Chondrocyte (in vitro differentiated cells): ENCODE measurements at places on chromosomes 2 and 18.
A peak's percentile ranks its signal among the peaks of the same experiment; 100 is the strongest.

DNA sequence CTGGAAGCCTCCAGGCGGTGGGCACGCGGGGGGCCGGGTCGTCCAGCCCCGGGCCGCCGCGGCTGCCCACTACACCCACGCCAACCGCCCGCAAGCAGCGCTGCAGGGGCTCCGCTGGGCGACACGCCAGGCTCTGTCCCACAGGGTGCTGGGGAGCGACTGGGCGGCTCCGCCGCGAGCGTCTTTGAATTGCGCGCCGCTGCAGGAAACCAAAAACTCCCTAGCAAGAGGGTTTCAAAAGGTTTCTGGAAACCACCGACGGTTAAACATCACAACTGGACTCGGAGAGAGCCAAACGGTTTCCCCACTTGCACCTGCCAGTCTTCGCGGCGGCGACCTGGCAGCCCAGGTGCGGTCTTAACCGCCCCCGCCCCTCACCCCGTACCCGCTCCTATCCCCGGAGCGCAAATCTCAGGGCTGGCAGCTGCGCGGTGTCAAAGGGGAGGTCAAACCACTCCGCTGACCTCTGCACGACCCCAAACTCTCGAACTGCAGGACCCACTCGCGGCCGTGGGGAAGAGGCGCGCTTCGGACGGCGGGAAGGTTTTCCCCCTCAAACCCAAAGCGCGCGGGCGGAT lies 1.0 kb downstream of the CXCR4 start:
- DNase-seq, result no peak

- DNase-seq, result no peak
Observed at GRCh38 chr18:47120428-47120827, 29.9 kb downstream of the HDHD2 start.

GRCh38 chr2:101861382-101861781 lies 130.4 kb upstream of the IL1R2 start:
- no peak for DNase-seq

- DNase-seq, result no peak
Observed at GRCh38 chr2:231640641-231641111, 48.0 kb downstream of the TEX44 start.

DNA sequence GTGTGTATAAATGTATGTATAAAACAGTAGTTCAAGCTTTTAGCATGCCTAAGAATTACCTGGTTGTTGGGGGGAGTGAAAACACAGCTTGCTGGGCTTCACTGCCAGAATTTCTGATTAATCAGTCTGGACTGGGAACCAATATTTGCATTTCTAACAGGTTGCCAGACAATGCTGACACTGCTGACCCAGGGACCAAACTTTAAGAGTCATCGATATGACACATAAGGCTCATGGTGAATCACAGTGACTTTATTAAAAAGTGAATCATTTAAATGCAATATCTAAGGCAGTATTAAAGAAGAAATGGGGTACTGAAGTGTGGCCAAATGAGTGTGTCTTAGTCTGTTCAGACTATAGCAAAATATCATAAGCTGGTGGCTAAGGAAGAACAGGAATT lies 195.9 kb upstream of the DTNA start:
- DNase-seq, result no peak

DNA sequence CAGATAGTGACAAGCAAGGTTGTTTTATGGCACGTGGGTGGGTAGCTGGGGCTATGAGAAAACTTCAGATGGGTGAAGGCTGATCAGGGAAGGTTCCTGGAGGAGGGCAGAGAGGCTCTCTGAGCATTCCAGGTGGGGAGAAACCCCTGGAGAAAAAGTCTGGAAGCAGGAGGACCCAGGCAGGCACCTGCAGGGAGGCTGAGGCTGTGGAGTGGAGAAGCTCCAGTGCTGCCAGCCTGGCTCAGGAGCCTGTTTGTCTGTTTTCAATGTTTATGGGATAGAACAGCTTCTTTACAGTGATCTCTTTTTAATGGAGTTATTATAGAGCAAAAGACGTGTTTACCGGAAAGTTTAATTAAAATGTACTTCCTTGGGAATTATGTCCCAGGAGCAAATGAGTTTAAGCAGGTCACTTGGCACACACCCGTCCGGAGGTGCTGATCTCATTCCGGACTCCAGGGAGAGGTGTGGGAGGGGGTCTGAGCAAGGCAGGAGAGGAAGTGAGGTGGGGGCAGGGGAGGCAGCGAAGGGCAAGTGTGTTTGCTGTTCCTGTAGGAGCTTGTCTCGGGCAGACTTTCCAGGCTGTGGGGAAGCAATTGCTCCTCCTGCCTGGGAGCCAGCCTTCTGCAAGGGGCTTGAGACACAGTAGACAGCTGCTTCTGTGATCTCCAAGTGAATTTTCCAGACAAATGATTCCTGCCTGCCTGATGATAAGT lies 239.5 kb downstream of the MYCN start:
- DNase-seq, result no peak

- DNase-seq, result no peak
Observed at GRCh38 chr2:239180526-239181073, 220.2 kb downstream of the HDAC4 start.

DNA sequence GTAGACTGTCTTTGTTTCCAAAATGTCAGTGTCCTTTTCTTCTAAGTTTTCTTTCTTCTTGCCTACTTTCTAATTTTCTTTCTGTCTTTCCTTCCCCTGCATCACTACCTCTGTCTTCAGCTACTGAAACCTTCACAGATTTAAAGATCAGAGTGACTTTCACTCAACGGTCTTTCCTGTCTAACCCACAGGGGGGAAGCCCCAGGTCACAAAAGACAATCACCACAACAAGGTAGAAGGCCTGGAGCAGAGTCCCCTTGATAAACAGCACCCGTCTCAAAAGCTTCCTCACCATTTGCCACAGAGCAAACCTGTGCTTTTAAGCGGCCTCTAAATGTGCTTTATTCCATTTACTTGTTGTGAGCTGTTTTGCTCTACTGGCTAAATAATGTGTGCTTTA lies 665.4 kb downstream of the BCL11A start:
- no peak for DNase-seq

GRCh38 chr2:109527846-109528705 lies 85.7 kb downstream of the SEPTIN10 start:
- DNase-seq, result no peak

GRCh38 chr18:21167641-21168377 lies 56.2 kb upstream of the ROCK1 start:
- DNase-seq, result no peak

DNA sequence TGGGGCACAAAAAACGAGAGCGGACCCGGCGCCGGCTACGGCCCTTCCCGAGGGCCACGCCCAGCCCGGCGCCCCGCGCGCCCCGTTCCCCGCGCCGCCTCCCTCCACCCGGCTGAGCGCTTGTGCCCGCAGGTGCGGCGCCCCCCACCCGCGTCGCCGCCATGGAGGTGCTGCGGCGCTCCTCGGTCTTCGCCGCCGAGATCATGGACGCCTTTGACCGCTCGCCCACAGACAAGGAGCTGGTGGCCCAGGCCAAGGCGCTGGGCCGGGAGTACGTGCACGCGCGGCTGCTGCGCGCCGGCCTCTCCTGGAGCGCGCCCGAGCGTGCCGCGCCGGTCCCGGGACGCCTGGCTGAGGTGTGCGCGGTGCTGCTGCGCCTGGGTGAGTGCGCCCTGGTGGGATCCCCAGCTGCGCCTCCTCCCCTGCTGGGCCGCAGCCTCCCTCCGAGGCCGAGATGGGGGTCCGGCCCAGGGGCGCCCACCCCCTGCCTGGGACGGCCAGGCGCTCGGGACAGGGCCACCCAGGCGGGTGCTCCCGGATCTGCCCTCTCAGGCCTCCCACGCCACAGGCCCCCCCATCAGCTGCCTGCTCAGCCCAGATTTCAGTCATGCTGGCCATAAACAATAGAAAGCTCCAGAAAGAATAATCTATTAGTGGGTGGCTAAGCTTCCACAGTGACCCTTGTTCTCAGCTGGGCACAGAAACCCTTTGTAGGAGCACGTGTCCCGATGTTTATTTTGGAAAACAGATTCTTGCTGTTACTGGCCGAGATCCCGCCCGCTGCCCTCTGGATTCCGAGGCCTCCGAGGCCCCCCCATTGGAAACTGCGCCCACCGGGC lies 997 bp downstream of the BOK start:
- DNase-seq, result peak; percentile 83

DNA sequence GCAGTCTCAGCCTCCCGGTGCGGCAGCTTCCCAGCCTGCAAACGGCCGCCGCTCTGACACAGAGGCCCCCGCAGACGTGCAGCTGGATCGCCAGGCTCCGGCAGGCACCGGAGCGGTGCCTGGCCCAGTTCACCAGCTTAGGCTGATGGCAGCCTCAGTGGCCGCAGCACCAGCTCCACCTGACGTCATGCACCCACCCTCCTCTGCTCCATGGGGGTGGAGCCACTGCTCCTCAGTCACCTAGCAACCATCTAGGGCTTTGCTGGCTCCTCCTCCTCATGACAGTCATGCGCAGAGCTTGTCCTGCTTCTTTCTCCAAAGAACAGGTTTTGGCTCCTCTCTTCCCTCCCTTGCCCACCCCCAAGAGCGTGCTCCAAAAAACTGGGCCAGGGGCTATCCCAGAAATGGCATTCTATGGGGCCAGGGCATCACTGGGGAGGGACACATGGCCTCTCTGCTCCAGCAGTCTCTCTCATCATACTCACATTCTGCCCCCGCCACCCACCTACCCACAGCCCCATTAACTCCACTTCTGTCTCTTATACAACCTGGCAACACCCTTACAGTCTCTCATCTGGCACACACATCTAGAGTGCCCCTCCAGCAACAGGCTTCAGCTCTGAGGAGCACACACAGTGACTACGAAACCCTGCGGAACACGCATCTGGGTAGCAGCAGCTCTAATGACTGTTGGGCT lies 5.5 kb downstream of the DCTN1 start:
- DNase-seq, result no peak

DNA sequence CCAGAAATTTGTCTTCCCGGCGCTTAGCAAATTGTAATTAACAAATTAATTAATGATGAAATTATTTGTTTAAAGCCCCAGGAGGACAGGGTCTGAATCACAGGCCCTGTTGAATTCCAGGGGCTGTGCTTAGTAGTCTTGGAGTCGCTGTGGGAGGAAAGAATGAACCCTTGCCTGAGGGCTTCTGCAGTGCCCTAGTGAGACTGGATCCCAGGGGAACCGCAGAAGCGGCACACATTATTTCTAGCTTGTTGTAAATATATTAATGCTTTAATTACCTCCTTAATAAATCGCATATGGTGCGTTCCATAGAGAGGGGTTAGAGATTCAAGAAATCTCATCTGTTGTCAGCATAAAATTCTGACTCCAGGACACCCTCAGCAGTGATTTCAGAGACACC lies 235.4 kb downstream of the CELF4 start:
- no peak for DNase-seq

DNA sequence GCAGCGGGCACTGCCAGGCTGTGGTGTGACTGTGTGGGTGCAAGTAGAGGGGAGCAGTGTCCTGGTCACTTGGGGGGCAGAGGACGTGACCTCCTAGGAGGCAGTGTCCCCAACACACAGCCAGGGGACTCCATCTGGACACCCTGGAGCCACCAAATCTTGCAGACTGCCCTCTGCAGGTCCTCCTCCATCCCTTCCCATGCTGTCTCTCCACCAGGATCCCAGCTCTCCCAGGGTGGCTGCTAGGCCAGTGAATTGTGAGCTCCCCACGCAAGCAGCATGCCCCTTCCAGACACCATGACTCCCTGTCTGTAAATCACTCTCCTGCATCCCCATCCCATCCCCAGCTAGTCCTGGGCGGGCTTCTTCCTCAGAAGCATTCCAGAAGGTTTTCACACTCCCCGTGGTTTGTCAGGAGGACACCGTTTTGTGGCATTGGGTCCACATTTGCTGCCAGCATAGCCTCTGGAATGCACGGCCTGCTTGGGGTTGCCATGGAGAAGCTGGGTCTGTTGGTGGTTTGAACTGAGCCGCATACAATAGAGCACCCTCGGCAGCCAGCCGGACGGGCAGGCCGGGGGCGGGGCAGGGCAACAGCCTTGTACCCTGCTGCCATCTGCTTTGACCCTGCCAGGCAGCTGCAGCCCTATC lies 210.7 kb downstream of the KLHL29 start:
- DNase-seq, result peak; percentile 77

- no peak for DNase-seq
Observed at GRCh38 chr2:101534149-101534611, 59.3 kb upstream of the RFX8 start.

DNA sequence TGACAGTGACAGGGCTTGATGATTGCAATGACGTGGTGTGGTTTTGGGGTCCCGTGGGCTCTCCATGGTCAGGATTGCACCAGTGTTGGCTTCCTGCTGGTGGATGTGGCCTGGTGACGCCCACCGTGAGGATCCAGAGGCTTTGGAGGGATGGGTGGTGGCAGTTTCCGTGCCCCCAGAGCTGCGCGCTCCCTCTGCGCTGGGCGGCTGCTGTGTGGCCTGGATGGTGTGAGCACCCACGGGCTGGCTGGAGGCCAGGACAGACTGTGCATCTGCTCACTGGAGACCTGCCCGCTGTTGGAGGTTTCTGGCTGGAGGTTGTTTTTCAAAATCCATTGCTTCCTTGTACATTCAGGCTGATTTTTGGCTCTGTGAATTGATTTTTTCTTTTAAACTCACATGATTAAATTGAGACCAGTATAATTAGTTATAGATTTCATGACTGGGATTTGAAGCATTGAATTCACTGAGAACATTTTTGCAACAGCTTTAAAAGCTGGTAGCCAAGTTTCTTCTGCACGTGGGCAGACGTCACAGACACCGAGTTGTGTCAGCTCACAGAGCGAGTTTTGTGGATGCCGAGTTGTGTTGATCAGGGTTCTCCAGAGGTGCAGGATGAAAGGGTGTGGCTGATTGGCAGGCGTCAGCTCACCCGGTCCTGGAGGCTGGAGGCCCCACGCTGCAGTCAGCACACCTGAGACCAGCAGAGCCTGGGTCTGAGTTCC lies 72.7 kb downstream of the KCNG2 start:
- DNase-seq, result no peak

DNA sequence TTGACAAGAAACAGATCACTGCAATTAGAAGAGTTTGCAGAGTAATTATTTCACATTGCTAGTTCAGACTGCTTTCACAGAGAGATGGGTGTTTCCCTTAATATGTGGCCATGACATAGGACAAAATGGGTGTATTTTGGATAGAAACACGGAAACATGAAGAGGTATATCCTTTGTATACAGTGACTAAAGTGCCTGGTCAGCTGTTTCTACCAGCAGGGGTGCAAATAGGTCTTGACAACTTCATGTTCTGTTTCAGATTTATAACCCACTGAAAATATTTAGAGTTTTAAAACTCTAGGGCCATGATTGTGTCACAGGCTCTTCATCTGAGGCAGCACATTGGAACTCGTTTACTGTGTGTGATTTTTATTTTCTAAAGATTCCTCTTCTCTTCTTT lies 357.1 kb upstream of the TNP1 start:
- no peak for DNase-seq

- no peak for DNase-seq
Observed at GRCh38 chr2:181077128-181077709, 96.8 kb downstream of the UBE2E3 start.

DNA sequence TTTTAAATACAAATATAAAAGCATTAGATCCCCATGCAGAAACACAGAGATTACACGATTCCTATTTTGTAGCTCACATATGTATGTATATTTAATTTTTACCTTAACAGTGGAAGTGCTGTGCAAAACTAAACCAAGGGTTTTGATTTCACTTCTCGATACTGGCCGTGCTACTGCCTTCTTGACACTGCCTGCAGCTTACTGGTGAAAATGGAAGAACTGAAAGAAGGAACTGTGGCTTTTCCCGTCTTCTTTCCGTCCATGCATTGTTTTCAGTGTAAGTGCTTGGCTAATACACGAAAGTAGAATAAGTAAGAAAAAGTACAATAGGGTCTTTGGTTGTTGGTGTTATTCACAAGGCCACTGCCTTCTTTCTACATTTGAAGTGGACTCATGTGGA lies 129.5 kb downstream of the NDUFA10 start:
- no peak for DNase-seq
